Stimulated activated CD4-positive, alpha-beta T cell treated with anti-CD3 and anti-CD28 coated beads, Interleukin-2, amount 100 ng/mL, for 24 hours (primary cell): ENCODE measurements at places on chromosomes 2 and 18.
A peak's percentile ranks its signal among the peaks of the same experiment; 100 is the strongest.

GRCh38 chr18:36250827-36251226 lies 46.7 kb upstream of the FHOD3 start:
- DNase-seq, result no peak

- DNase-seq, result no peak
Measured at GRCh38 chr2:156423674-156424282, 12.4 kb upstream of the GPD2 start.

GRCh38 chr2:73290049-73290839 lies 3.1 kb downstream of the EGR4 start:
- DNase-seq, result peak; percentile 58

DNA sequence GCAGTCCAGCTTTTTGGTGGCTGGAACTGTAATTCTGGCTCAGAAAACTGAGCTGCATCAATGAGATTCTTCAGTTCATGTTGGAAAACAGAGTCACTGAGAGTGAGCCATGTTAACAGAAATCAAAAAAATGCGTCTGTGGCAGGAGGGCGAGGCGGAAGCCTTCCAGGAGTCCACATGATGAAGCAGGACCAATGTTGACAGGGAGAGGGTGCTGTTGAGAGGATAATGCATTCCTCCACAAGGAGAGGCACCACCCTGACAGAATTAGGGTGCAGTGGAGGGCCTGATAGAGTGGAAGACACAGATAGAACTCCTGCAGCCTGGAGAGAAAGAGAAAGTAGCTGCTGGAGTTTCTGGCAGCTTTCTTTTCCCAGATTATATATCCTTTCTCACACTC lies 111.5 kb downstream of the MGAT5 start:
- DNase-seq, result no peak

GRCh38 chr2:186098821-186099220 lies 360.2 kb downstream of the FSIP2 start:
- DNase-seq, result no peak
